ENCODE measurements at places on chromosomes 7 and 10.
A peak's percentile ranks its signal among the peaks of the same experiment; 100 is the strongest.

DNA sequence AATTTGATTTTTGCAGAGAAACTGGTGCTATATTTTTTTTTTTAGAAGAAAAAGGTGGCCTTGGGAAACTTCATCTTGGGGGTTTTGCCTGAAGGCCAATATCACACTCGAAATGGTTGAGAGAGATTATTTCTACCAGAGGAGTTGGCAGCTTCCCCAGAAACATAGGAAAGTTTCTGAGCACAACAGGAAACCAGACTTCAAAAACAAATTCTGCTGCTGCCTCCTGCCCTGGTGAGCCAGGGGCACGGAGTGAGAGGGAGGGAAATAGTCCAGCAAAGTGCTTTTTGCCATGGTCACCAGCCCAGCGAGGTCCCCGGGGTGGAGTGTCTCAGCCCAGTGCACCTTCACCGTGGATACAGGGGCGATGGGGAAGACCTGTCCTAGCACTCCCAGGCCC lies 61.1 kb downstream of the FOXI2 start:
- no peak for DNase-seq

DNA sequence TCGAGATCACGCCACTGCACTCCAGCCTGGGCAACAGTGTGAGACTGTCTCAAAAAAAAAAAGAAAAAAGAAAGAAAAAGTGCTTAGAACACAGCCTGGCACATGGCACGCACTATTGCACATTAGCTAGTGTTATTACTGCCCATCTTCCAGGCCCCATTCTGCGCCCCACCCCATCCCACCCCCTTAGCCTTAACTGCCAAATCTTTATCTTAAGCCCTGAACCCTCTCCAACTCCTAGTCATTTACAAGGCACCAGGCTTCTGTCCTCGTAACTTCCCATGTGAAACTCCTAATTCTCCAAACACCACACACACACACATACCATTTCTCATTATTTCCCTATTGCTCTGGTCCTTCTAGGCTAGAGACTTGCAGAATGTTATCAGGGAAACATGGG lies 4.8 kb downstream of the FRAT2 start:
- no peak for DNase-seq

DNA sequence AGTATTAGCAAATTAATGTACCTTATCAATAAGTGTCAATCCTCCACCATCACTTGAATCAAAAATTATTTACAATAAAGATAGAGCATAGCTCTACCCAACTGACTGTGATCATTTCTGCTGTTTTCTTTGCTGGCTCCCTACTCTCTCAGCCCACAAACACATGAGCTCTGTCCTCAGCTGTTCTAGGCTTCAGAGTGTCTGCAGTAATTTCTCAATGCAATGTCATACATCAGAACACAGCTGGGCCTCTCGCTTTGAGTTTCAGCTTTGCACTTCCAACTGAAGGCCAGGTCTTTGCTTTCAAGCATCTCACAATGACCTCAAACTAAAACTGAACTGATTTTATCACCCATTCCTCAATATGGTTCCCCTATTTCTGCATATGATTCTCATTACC lies 55.7 kb downstream of the RNF133 start:
- no peak for DNase-seq

DNA sequence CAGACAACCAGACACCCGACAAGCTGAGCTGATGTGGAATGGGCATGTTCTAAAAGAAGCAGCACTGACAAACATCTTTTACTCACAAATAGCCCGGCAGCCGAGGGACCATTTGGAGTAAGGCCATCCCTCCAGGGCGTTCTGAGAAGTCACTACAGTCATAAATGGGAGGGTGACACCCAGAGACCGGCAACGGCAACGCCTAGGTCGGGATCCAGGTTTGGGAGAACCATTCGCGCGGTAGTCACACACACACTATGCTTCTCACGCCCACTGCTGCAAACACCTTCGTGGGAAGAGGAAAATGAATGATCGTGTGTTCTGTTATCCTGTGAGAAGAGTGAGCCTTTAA lies 9.8 kb downstream of the TNS3 start:
- no peak for DNase-seq

- no peak for DNase-seq
Observed at GRCh38 chr7:33076737-33077136, 14.2 kb upstream of the NT5C3A start.

DNA sequence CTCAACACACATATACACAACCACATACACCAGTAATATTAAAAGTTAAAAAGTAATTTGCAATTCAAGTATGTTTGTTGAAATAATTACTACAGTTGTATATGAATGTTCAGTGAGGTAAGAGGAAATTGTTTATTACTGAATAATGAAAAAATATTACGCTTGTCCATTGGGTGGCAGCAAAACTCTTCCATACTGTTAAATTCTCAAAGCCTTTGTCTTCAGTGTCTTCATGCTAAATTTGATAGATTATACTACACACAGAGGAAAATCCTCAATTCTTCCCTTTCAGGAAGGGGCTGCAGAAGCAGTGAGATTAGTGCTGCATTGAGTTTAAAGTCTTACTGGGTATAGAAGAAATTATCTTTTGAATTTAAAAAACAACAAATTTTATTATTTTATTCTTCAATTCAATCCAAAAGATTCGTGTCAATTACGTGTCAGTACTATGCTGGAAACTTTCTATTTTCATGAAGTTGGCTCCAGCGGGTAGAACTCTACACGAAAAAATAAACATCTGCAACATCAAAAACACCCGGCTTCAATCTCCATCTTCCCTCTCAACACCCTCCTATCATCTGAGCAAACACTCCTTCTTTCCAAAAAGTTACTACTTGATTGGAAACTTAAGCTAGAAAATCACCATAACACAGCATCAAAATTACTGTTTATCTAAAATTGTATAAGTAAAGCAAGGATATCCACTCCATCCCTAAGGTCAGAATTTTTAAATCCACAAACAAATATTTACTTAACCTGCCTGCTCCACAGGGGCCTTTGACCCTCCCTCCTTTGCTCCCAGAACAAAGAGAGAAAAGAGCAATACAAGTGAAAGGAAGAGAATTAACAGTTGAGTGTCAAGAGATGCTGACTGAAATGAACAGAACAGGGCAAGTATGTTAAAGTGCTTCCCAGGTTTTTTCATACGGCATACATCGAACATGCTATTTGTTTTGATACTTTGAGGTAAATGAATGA lies 37.0 kb upstream of the TES start:
- DNase-seq: no peak

DNA sequence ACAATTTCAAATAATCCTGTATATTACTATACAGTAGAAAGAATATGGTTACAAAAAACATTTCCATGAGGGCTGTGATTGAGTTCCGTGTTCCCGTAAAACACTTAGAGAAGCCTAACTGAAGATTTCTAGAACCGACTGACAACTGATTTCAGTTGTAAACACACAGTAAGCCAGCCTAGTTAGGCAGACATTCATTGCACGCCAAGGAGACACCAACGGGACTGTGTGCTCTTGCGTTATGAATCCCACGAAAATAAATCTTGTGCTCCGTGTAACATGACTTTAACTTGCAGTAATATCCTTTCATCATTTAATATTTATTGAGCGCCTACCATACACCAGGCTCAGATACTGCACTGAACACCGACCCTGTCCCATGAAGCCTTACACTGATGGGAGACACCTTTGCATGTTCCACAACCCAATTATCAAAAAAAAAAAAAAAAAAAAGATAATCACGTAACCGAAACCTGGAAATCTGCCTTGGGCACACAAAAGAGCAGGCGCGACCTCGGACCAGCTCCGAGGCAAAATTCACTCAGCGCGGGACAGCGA lies 420 bp upstream of the KLHL7 start:
- no peak for DNase-seq

DNA sequence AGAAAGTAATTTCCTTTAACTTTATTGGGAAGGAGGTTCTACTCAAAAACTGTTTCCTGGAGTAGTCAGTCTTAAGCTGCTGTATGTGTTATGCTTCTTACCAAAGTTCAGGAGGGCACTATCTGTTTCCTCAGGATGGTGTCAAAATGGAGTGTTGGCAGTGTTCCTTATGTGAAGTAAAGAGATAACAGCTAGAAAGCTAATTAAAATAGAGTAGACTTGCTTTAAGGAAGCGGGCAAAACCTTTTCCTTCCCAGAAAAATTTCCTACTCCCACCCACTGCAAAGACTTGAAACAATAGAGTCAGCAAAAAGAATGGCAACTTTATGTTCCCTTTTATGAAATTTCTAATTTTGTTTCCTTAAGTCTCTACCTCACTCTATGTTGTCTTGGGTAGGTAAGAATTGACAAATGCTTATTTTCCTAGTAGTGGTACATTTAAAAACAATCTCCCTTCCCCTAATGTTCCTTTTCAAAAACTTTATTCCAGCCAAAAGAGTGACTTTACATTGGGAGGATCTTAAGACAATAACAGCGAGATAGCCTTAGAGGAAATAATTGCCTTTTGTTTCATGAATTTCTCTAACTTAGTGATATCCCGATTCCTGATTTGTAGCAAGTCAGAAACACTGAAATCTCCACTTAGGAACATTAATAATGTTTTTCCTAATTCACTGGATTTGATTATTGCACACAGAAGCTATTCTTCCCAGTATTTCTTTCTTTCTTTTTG lies 26.5 kb upstream of the ENTPD1 start:
- DNase-seq: no peak

DNA sequence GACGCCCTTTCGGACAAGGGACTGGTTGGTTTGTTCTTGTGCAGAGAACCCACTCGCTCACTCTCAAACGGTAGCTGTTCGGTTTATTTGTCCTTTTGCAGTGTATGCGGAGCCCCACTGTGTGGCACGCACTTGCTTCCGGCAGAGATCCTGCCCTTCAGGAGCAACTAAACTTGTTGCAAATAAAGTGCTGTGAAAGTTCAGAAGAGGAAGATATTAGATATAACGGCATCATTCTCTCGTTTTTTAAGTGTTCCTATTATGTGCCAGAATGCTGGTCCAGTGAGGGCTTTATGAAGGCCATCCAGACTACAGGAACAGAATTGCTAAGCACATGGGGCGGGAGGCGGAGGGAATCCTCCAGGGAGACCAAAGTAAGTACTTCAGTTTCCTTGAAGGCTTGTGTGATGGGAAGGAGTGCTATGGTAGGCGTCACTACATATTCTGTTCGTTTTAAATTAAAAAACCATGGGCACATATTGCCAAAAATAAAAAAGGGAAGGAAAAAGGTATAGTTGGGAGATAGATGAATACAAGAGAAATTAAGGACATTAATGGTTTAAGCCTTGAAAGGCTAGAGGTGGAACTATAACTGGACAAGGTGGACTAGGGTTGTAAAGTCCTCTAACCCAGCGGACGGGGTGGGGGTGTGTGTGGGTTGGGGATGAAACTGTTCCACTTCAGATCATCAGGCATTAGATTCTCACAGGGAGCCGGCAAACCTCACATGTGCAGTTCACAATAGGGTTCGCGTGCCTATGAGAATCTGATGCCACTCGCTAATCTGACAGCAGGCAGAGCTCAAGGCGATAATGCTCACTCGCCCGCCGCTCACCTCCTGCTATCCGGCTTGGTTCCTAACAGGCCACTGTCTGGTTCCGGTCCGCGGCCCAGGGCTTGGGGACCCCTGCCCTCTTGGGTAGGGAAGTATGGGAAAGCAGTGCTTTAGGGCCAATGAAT lies 704 bp upstream of the ERLIN1 start:
- peak; percentile 31 for DNase-seq

GRCh38 chr10:87674943-87675342 lies 15.3 kb downstream of the PAPSS2 start:
- DNase-seq: no peak

DNA sequence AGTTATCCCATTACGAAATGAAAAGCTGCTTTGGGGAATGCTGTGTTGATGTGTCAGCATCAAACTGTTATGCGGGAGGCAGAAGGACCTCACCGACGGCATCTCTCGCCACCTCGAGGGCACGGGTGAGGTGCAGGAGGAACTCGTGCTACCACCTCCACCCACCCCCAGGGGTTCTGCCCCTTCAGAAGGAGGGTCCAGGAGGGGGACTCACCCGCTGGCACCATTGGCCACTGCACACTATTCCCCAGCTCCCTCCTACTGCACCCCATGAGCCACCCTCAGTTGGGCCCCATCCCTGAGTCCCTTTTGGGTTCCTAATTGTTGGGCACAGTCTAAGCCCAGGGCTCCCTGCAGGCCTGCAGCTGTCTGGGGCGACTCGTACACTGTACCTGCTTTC lies 236.6 kb downstream of the PTPRN2 start:
- DNase-seq: no peak

DNA sequence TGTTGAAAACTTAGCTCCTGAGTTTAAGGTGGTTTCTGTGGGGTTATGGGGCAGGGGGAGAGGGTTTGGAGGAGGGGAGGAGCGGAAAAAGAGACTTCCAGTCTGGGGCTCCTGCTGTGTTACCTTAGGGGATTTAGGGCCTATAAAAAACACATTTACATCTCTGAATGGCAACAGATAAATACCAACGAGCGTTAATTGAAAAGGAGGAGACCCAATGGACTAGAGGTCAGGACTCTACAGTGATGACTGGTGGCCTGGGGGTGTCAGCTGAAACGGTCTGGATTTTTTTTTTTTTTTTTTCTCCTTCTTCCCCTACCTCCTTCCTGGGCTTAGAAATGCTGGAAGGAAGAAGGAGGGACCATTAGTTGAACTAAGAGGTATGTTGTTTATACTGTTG lies 47.4 kb downstream of the AUTS2 start:
- no peak for DNase-seq

GRCh38 chr7:139873593-139874301 lies 44.7 kb downstream of the TBXAS1 start:
- DNase-seq: no peak

GRCh38 chr7:115475761-115476385 lies 554.0 kb downstream of the MDFIC start:
- DNase-seq: no peak

- no peak for DNase-seq
Observed at GRCh38 chr7:155252444-155252887, 45.2 kb upstream of the INSIG1 start.

- DNase-seq: no peak
Observed at GRCh38 chr10:103546401-103546800, 52.9 kb downstream of the NEURL1 start.

DNA sequence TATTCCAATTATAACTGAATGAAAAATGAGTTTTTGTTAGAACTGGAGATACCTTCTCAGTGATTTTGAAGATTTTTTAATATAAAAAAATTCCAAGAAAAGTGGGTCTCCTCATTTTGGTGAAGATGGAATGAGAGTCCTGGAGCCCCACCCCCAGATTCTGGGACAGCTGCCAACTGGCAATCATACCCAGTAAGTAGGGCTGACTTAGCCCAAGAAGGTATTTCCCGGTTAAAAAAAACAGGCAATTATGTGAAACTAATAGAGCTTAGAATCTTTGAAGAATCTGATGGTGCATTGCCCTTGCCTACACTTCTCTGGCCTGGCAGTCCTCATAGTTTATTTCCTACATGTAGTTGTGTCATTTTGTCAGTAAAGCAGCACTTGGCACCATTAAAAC lies 52.8 kb upstream of the VWDE start:
- DNase-seq: no peak

GRCh38 chr10:112663234-112664125 lies 216.5 kb downstream of the VTI1A start:
- DNase-seq: peak; percentile 40

DNA sequence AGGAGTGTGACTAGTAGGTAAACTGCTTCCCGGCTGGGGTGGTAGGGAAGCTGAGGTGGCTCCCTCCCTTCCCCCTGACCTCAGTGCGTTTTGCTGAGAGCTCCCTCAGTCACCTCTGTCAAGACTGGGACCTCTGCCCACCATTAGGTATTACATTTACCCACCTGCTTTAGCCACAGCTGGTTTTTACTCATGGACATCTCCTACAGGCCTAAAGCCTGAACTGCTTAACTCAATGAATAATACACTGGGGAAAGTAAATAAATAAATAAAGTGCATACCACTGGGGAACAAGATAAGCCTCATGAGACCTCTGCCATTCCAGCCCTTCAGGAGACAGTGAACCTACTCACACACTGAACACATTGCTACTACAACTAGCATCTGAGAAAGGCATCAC lies 38.9 kb upstream of the CDK13 start:
- DNase-seq: no peak
